ENCODE measurements at places on chromosomes 1 and 21.

- DNase-seq, result no peak
Observed at GRCh38 chr1:174217248-174217647, 57.9 kb downstream of the RABGAP1L start.

DNA sequence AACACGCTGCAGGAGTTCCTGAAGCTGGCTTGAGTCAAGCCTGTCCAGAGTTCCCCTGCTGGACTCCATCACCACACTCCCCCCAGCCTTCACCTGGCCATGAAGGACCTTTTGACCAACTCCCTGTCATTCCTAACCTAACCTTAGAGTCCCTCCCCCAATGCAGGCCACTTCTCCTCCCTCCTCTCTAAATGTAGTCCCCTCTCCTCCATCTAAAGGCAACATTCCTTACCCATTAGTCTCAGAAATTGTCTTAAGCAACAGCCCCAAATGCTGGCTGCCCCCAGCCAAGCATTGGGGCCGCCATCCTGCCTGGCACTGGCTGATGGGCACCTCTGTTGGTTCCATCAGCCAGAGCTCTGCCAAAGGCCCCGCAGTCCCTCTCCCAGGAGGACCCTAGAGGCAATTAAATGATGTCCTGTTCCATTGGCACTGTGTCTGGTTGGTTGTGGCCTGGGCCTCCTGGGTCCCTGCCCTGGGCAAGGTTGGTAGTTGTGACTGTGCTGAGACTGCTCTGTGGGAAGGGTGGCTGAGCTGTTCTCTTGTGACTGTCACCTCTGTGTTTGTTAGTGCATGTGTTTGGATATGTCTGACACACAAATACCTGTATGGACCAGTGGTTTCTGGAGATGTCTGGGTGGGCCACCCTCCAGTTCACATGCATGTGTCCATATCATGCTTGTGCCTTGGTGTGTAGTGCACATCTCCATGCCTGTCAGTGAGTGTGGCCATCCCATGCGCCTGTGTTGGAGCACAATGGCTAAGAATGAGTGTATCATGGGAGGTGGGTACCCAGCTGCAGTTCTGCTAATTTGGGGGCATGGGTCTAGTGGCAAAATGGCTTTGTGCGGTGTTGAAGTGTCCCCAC, 1.4 kb downstream of the SH3BGRL3 start:
- DNase-seq, result no peak

DNA sequence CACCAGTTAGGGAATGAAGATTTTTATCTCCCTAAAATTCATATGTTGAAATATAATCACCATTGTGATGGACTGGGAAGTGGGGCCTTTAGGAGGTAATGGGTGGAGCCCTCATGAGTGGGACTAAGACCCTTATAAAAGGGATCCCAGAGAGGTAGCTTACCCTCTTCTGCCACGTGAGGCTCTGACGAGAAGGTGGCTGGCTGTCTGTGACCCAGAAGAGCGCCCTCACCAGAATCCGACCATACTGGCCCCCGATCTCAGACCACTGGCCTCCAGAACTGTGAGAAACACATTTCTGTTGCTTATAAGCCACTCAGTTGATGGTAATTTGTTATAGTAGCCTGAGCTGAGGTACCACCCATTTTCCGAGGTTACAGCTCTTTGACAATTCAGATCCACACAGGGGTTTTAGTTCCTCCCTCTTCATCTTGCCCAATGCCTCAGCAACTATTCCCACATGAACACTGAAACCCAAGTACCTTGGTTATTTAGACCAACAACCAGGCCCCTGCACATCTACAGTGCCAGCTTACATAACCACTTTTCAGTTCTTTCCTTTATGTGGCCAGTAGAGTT, 27.6 kb upstream of the HUNK start:
- no peak for DNase-seq

- DNase-seq, result no peak
Observed at GRCh38 chr1:24643363-24644099, 429 bp downstream of the SRRM1 start.

DNA sequence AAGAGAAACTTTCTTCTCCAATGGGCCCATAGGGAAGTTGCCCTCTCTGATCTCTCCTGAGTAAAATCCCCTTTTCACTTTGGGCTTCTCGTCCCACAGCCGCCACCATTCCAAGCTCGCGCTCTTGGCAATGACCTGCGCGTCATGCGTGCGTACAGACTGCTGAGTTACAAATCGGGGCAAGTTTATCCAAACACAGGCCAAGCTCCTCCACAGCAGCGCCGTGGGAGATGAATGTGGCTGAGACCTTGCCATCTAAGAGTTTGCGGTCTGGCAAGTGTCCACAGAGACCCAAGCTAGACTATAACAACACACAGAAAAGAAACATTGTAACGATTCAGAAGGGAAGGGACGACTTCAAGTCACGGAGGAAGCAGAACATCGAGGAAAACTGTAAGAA, 116.3 kb upstream of the SOD1 start:
- peak; percentile 37 for DNase-seq

- no peak for DNase-seq
Observed at GRCh38 chr1:166273618-166274017, 106.8 kb upstream of the FAM78B start.

DNA sequence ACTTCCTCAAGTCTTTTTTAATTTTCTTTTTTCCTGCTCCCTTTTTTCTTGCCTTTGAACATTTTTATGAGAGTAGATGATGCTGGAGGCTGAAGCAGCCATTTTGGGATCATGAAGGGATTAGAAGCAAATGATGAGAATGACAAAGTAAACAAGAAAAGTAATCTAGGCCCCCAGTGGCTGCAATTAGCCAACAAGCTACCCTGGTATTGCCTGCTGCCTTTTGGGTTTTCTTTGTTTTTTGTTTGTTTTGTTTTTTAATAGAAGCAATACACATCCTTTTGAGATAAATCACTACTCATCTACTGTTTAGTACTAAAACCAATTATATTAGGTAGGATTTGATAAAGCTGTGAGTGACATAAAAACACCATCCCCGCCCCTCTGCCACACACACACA, 280.7 kb upstream of the ADGRL2 start:
- no peak for DNase-seq

DNA sequence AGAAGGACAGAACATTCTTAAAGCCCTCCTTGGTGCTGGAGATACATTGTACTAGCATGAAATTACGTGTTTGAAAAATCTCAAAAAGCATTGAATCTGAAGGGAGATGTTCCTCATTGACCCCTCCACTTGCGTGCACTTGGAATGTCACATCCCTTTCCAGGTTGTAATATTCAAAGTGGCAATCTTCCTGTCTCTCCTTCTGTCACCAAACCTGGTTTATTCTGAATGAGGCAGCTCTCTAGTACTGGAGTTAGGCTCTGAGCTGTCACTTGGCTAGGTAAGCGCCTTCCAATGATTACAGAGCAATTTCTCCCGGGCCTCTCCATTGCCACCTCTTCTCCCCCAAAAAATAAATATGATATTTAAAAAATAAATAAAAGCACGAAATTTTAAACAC, 855 bp downstream of the DSCAM start:
- DNase-seq, result no peak

DNA sequence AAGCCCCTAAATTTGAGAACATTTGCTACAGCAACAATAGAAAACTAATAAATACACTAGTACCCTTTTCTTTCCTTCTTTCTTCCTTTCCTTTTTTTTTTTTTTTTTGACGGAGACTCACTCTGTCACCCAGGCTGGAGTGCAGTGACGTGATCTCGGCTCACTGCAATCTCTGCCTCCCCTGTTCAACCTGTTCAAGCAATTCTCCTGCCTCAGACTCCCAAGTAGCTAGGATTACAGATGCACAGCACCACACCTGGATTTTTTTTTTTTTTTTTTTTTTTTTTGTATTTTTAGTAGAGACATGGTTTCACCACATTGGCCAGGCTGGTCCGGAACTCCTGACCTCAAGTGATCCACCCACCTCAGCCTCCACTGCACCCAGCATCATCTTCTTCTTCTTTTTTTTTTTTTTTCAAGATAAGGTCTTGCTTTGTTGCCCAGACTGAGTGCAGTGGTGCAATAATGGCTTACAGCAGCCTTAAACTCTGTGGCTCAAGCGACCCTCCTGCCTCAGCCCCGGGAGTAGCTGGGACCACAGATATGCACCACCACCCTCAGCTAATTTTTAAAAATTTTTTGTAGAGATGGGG, 19.6 kb upstream of the CBR3 start:
- no peak for DNase-seq

GRCh38 chr1:191222206-191222605, 744.5 kb upstream of the BRINP3 start:
- DNase-seq, result no peak

- peak; percentile 85 for DNase-seq
Observed at GRCh38 chr1:244163861-244164510, 112.9 kb downstream of the ZBTB18 start.

DNA sequence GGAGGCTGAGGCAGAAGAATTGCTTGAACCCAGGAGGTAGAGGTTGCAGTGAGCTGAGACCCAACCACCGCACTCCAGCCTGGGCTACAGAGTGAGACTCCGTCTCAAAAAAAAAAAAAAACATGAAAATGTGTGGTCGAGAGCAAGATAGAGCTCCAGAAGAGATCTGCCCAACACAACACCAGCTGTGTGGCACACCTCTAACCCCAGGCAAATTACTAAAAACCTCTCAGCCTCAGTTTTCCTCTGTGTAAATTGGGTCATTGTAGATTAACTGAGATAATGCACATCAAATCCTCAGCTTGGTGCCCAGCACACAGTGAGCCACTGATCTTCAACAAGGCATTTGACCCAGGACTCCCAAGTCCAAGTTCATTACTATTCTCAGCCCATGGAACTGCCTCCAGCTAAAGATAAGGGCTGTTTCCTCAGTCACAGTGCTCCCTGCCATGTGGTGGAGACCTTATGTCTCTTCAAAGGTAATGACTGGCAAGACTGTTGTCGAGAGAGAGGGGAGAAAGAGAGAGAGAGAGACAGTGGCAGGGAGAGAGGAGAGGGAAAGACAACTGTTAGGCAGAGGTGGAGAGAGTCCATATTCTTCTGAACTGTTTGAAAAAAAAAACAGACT, 58.1 kb downstream of the PTP4A2 start:
- DNase-seq, result no peak

DNA sequence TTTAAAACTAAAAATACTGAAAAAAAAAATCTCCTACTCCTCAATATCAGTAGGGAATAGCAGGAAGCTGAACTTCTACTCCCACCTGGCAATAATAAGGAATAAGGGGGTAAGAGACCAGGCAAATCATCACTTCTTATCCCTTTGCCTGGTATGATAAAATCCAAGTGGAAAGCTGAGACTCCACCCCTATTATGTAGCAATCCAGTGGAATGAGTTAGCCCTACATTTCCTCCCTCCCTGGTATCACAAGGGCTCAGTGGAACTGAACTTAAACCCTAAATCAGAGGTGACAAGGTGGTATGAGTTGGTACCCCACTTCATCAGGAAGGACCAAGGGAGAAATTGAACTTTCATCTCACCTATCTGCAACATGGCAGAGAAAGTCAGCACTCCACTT, 25.7 kb downstream of the TRIM33 start:
- DNase-seq, result no peak

- no peak for DNase-seq
Observed at GRCh38 chr1:24069817-24070216, 42.1 kb downstream of the MYOM3 start.

- no peak for DNase-seq
Observed at GRCh38 chr1:109482242-109482641, 1.5 kb upstream of the ATXN7L2 start.

- peak; percentile 40 for DNase-seq
Observed at GRCh38 chr1:211135342-211135950, 1.5 kb upstream of the KCNH1 start.

All from AG09309 (cell line).